NCI-H1092 (cell line): ENCODE measurements at places on chromosomes 13 and 19.

GRCh38 chr19:42693760-42694350 lies 46.4 kb downstream of the PSG3 start:
- peak; percentile 4 for DNase-seq

GRCh38 chr19:21833733-21834132 lies 2.2 kb downstream of the ZNF43 start:
- DNase-seq = no peak

DNA sequence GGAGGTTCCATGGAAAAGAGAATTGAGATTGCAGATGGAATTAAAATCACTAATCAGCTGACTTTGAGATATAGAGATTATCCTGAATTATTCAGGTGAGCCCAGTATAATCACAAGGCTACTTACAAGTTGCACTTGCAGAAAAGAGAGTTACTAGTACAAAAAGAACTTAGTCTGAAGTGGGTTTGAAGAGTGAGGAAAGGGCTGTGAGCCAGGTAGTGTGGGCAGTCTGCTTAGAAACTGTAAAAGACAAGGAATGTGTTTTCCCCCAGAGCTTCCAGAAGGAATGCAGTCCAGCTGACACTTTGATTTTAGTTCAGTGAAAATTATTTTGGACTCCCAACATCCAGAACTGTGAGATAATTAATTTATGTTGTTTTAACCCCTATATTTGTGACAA lies 285.4 kb upstream of the GPC6 start:
- no peak for DNase-seq

- no peak for DNase-seq
Measured at GRCh38 chr19:55642153-55643002, 1.1 kb upstream of the ZNF581 start.

GRCh38 chr13:79197933-79198332 lies 208.1 kb downstream of the RBM26 start:
- no peak for DNase-seq
